Activated CD4-positive, alpha-beta T cell treated with anti-CD3 and anti-CD28 coated beads, Interleukin-2, amount 10 ng/mL, durations not matched to agents 24 days and 14 days (primary cell): ENCODE measurements at places on chromosomes 7 and 10. TPM values are rescaled to one million over a fixed set of nuclear protein-coding genes. Genes with fewer than 3 reads are reported as not detected.

- DNase-seq, result no peak
These were observed 32.1 kb downstream of the ARMC3 start for GRCh38 chr10:22959950-22960349.

DNA sequence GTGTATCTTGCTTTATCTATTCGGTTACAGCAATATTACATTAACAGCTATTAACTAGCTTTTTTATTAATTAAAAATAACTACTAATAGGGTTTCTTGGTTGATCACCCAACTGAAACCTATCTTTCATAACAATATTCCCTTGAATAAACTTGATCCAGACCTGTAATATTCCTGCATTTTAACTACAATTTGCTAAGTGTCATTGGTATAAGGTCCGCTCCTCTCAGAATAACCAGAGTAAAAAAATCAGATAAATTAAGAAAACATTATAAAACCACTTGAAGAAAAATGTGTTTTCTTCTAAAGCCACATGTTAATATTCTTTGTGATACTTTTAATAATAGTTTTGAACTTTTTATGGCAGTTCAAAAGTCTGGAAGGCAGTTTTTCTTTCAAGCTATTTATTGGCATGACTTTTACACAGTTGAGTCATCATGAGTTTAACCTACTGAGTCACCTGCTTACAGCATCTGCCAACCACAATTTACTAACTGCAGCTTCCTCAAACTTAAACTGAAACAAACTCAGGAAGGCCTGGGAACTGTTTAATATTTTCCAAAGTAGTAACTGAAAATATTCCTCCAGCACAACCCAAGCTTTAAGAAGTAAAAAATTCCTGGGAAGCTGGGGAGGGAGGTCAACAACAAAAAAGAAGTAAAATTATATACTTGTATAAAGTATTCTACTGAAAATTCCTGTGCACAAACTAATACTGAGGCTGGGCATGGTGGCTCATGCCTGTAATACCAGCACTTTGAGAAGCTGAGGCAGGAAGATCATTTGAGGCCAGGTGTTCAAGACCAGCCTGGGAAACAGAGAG lies 103.2 kb downstream of the NRBF2 start:
- DNase-seq, result peak; percentile 77

DNA sequence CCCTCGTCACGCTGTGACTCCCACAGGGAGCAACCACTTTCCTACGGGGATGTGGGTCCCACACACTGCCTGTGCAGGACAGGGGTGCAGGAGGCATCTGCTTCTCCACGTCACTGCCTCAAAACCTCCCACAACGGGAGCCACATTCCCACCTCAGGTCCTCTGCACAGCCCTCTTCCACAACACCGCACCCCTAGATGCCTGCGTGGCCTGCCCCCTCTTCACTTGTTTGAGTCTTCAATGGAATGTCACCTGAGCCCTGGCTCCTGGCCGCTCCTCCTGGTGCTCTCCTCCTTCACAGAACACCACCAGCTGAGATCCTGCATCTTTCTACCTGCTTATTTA lies 73.6 kb downstream of the MAD1L1 start:
- no peak for DNase-seq

DNA sequence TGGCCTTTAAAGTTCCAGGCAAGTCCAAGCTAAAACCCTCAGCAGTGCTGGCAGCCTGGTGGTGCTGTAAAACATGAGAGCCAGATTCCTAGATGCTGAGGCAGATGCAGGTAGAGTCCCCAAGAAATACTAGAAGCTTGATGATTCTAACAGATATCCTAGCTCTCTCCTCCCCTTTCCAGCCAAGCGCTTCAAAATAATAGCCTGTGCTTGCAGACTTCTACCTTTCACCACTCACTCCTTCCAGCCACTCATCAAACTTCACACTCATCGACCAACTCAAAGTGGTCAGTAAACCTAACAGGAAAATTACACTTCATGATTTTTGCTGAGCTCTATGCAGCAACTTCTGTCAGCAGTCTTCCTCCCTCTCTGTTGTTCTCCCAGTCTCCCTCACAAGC lies 50.2 kb downstream of the LMBR1 start:
- no peak for DNase-seq

- no peak for DNase-seq
These were observed 86.6 kb downstream of the FRMPD2 start for GRCh38 chr10:48187713-48188485.

DNA sequence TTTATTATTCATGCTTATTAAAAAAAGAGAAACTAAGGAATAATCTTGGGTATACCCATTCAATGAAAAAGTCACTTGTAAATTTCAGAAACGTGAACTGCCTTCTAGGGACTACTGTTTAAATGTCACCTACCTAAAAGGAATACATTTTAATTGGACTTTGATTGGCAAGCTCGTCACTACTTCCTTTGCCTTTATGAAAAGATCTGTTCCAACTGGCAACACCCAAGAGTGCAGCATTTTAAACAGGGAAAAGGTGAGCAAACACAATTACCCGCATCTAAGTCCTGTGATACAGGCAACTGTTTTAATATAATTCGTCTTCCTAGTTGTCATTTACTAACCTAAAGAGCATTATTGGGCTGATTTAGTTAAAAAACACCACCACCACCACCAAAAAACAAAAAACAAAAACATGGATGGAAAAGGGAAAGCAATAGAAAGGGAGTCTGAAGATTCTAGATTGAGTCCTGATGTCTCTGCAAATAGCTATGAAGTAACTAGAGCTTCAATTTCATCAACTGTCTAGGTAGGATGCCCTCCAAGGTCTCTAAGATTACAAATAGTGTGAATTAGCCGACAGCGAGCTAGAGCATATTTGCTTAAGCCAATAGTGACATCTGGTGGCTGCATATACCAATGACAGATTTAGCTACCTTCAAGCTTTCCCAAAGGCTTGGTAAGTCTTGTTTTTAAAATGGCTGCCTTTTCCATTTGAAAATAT lies 33.8 kb upstream of the ICA1 start:
- peak; percentile 80 for DNase-seq

DNA sequence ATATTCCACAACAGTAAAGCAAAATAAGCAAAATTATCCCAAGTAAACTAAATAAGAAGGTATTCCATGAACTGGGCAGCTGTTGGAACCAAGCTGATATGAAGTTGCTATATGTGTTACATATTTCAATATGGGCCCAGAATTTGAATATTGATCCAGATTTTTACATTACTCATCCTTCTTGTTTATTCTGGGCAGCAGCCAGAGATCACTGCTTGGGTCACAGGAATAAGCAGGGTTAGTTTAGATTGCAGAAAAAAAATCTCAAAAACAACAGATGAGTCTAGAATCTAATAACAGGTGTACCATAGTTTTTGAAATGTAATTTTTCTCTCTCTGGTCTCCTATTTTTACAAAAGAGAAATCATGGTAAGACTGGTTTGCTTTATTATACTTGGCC lies 171.5 kb upstream of the NAMPT start:
- no peak for DNase-seq

GRCh38 chr7:50852901-50853300 lies 70.2 kb upstream of the GRB10 start:
- DNase-seq, result no peak

DNA sequence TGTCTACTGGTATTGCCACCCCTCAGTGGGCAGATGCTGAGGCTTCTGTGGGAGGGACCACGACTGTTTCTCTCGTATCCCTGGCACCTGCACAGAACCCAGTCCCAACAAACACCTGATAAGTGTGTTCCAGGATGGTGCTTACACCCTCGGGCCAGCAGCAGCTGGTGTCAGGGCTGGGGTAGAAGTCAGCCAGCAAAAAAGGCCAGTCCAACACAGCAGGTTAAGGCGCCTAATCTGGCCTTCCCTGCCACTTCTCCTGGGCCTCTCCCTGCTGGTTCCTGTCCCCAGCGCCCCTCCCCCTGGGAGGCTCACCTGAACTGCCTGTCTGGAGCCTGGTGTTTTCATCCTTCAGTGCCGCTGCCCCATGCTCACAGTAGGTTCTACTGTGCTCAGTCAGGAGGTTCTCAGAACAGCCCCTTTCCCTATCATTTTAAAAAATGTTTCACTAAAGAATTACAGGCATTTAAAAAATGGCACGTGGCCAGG lies 20.0 kb downstream of the PODXL start:
- no peak for DNase-seq

- DNase-seq, result no peak
These were observed 42.2 kb downstream of the COL13A1 start for GRCh38 chr10:69843923-69844322.

DNA sequence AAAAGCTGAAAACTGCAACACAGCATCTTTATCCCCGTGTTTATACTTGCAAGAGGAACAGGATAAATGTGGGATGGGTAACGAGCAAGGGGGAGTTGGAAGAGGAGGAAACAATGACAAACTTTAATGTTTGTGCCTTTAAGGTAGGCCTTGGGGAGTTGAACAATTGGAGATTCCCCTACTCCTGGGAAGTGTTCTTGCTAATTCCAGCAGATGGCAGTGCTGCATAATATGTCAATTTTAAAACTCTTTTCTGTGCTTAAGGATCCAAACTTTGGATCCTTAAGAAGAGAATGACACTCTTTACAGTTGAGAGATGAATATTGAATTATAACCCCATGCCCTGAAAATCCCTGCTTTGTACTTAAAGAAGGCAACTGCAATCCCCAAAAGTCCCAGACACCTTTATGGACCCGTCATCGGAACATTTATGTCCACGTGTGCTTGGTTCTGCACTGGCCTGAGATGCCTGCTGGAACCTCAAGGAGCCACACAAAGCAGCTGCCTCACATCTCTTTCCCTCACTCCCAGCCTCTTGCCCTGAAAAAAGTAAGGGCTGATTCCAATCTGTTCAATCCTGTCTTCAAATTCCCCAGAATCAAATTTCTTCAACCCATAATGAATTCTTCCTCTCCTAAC lies 12.0 kb downstream of the IFIT5 start:
- peak; percentile 71 for DNase-seq

GRCh38 chr10:94461503-94461902 lies 59.2 kb downstream of the TBC1D12 start:
- no peak for DNase-seq

GRCh38 chr10:124005091-124005490 lies 88.3 kb downstream of the CHST15 start:
- no peak for DNase-seq

DNA sequence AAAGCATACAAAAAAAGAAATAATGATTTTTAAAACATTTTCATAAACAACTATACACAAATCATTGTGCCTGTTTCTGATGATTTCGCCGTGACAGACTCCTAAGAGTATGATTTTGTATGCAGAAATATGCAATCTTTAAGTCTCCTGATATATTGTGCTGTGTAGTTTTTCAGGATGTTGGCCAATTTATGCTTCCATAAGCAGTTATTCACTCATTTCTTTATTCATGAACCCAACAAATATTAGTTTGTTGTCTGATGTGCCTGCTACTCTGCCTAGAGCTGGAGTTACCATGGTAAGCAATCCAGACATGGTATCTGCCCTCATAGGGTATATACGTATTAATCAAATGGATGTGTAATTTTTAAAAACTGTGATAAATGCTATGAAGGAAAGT lies 40.4 kb downstream of the PRR15 start:
- DNase-seq, result no peak

IMMP2L gene
- 13.8 and 16.7 TPM in 2 replicates for total RNA-seq

BUD31 gene
- 136 and 147 TPM in 2 replicates for total RNA-seq

PRPS1L1 gene
- not detected in 2 replicates for total RNA-seq

ACBD7 gene
- 1.0 and 1.3 TPM in 2 replicates for total RNA-seq

TSPAN12 gene
- not detected in 2 replicates for total RNA-seq
